ENCODE measurements at places on chromosomes 4 and X. TPM values are rescaled to one million over a fixed set of nuclear protein-coding genes. Genes with fewer than 3 reads are reported as not detected.

Gene SUPT20HL1
- total RNA-seq, result not detected

Gene SLC7A11
- total RNA-seq, result 1.4 TPM

Gene EPGN
- total RNA-seq, result not detected

Gene G6PD
- total RNA-seq, result 84.6 TPM

GRCh38 chr4:76022031-76022430 lies 1.3 kb downstream of the CXCL10 start:
- DNase-seq, result no peak

DNA sequence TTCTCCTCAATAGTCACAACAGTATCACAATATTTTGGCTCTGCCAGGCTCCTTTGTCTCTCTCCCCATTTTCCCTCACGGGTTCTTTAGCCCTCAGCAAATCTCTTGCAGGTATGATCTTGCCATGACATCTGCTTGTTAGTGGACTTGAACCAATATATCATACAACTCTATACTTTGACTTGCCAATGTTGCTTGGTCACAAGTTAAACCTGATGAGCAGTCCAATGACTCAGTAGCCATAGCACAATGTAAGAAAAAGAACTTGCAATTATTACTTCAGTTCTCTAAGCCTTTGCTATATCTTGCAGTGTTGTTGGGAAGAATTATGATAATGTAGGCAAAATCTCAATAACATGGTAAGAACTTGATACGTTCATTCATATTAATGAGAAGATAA lies 174.6 kb upstream of the NRK start:
- no peak for DNase-seq

GRCh38 chr4:173194157-173194556 lies 25.5 kb downstream of the GALNT7 start:
- no peak for DNase-seq

- no peak for DNase-seq
Observed at GRCh38 chr4:82287720-82288119, 86.1 kb downstream of the HNRNPD start.

GRCh38 chrX:134732152-134732551 lies 73.9 kb upstream of the PLAC1 start:
- no peak for DNase-seq

DNA sequence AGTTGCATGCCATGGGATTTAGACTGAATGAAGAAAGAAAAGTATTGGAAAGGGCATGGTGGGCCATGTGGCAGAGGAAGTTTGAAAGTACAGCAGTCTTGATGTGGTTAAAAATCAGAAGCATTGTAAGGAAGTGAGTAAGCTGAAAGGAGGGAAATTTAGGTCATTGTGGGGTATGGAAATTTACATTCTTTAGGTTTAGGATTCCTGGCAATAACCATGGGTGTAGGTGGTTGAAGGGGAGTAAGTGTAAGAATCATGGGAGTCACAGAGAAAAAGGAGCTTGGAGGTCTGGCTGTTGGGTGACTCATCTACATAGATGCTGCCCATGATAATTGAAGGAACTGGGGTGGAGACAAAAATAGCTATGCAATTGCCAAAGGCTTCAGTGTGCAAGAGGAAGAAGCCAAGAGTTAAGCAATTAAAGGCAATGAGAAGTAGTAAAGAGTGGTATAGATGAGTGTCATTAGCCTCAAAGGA lies 243.8 kb upstream of the LDB2 start:
- no peak for DNase-seq

DNA sequence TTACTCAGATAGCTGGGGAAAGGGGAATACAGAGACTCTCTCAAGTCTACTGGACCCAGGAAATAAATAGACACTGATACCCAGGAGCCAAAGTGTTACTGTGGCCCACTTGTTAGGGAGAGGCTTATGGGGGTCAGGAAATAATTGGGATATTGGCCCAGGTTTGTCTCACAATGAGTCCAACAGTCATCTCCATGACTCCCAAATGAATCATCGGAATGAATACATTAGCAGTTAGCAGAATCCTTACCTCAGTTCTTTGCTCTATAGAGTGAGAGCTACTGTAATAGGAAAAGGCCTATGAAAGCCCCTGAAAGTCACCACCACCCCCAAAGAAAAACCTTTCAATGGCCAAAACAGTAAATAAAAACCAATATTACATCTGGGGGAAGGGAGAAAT lies 42.4 kb upstream of the ARHGEF6 start:
- no peak for DNase-seq

- DNase-seq, result no peak
Observed at GRCh38 chrX:108993909-108994308, 257.5 kb upstream of the IRS4 start.
